HuH-7 (cell line): ENCODE measurements at places on chromosomes 3 and 15.
A peak's percentile ranks its signal among the peaks of the same experiment; 100 is the strongest.

GRCh38 chr3:37810848-37811247 is 50.8 kb upstream of the CTDSPL start:
- DNase-seq, result no peak

GRCh38 chr15:62979252-62979651 is 63.3 kb upstream of the TPM1 start:
- DNase-seq, result no peak

DNA sequence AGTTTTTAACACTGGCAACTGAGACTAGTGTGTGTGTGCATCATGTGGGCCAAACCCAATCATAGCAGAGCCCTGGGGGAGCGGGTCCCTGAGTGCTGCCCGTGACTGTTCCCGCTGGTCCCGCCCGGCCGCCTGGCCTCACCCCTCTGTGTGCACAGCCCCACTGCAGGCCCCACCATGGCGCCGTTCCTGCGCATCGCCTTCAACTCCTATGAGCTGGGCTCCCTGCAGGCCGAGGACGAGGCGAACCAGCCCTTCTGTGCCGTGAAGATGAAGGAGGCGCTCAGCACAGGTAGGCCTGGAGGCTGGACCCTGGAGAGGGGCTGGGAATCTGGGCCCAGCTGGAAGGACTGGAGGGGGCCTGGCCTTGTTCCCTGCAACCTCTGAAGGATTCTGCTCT is 17.2 kb downstream of the PRKCD start:
- DNase-seq, result no peak

GRCh38 chr3:153032891-153033290 is 129.1 kb upstream of the RAP2B start:
- DNase-seq, result no peak

GRCh38 chr15:98648654-98649471 is 524 bp downstream of the IGF1R start:
- DNase-seq, result peak; percentile 30

GRCh38 chr15:74788683-74789151 is 6.8 kb downstream of the CSK start:
- no peak for DNase-seq

GRCh38 chr3:185534511-185534910 is 17.9 kb downstream of the LIPH start:
- no peak for DNase-seq

DNA sequence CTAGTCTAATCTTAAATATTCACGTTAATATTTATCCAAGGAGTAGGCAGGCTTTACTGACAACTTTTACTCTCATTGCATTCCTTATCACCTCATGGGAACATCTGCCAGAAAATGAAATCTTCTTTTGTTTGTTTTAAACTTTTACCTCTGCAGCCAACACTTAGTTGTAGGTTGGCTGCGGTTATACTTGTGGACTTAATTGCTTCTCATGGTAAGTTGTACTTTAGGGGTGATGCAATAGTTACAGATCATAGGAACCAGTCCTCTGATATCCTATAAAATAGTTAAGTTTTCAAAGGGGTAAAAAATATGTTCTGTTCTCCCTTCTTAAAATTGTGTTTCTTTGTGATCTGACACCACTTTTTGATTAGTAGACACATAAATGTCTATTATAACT is 321.9 kb downstream of the ZPLD1 start:
- no peak for DNase-seq

- no peak for DNase-seq
These were observed 50.4 kb downstream of the TFDP2 start for GRCh38 chr3:142098964-142099363.

- DNase-seq, result no peak
These were observed 190.5 kb downstream of the GREM1 start for GRCh38 chr15:32908135-32908801.
